Mammary microvascular endothelial cell (primary cell): ENCODE measurements at places on chromosomes 12 and 14. TPM values are rescaled to one million over a fixed set of nuclear protein-coding genes. Genes with fewer than 3 reads are reported as not detected.

WNT5B gene
- not detected in 2 replicates for total RNA-seq

SLC38A4 gene
- 0.07 and 0.10 TPM in 2 replicates for total RNA-seq

PPP1R1A gene
- not detected in 2 replicates for total RNA-seq

BRI3BP gene
- total RNA-seq: 5.2 and 6.9 TPM in 2 replicates

KLRD1 gene
- total RNA-seq: not detected in 2 replicates

IL22 gene
- not detected in 2 replicates for total RNA-seq
